ENCODE measurements at places on chromosomes 11 and 22.

DNA sequence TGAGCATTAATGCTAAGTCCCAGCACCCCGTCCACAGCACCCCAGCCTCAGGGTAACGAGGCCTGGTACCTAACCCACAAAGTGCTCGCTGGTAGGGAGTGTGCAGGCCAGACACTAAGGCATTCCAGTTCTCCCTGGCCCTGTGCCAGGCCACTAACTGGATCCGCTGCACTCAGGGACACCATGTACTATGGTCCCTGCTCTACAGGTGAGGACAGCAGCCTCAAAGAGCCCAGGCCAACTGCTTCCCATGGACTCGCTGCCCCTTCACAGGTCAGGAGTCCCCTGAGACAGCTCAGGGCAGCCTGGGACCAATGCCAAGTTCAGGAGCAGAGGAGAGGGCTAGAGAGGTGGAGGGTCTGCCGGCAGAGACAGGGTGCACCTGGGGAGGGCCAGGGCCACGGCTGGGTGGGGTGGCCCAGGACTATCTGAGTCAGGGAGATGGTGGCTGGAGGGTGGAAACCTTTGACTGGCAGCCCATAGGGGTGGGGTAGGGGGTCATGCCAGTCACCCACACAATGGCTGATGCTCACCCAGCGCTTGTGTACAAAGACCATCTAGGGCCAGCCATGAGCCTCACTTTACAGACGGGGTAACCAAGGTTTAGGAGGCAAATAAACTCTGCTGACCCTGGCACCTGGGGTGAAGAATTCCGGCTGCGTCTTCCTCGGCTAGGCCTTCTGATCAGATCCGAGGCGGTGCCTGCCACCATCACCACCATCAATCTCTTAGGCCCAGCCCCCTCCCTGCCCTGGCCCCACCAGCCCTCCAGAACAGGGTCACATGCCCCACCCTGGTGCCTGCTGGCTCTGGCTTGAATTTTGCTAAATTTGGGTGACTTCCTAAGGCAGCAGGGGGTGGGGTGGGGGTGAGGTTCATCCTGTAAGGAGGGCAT lies 5.6 kb downstream of the OSBPL5 start:
- DNase-seq, result no peak

DNA sequence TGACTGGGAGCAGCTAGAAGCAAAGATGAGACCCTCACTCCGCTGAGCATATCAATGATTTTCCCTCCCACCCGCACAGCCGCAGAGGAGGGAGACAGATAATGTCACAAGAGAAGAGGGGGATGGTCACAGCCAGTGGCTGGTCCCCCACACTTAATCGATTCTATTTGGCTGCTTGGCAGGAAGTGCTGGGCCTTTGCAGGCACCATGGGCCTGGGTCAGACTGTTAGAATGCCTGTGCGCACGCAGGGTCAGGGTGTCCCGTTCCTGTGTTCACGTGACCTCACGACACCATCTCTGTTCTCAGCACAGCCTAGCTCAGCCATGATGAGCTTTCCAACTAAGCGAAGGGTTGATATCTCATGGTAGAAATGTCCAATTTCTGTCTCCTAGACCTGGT lies 107.0 kb downstream of the MYO18B start:
- no peak for DNase-seq

DNA sequence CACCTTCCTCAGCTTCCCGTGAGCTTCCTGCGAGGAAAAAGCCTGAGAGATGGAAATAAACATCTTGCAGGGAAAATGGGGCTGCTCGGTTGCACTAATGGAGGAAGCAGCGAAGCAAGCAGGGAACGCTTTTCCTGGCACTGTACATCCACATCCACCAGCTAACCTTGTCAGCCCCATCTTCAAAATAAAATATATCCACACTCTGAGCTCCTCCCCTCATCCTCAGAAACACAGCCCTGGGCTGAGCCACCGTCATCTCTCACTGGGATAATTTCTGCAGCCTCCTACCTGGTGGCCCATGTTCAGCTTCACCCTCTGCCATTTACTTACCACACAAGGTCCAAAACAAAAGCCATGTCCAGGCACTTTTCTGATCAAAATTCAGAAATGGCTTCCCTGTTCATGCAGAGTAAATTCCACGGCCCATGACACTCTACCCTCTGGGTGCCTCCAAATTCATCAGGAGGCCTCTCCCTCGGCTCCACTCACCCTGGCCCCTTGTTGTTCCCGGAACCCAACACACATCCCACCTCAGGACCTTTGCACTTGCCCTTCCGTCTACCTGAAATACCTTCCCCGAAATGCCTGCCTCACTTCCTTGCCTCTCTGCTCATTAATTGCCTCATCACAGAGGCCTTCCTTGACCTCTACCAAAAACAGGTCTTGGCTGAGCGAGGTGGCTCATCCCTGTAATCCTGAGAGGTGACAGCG lies 13.0 kb downstream of the C11orf86 start:
- DNase-seq, result no peak

GRCh38 chr11:101863361-101863760 lies 51.4 kb upstream of the CEP126 start:
- DNase-seq, result no peak

DNA sequence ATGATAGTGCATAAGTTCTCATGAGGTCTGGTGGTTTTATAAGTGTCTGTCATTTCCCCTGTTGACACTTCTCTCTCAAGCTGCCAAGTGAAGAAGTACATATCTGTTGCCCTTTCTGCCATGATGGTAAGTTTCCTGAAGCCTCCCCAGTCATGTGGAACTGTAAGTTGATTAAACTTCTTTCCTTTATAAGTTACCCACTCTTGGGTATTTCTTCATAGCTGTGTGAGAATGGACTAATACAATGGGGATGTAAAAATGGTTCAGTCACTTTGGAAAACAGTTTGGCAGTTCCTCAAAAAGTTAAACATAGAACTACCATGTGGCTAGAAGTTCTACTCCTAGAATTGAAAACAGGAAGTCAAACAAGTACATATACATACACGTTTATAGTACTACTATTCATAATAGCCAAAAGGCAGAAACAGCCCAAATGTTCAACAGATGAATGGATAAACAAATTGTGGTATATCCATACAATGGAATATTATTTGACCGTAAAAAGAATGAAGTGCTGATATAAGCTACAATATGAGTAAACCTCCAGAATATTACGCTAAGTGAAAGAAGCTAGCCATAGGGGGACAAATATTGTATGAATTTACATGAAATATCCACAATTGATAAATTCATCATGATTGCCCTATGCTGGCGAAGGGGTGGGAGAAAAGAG lies 16.0 kb upstream of the DKK3 start:
- DNase-seq, result no peak

- DNase-seq, result no peak
Observed at GRCh38 chr11:113572136-113572735, 97.0 kb upstream of the DRD2 start.

DNA sequence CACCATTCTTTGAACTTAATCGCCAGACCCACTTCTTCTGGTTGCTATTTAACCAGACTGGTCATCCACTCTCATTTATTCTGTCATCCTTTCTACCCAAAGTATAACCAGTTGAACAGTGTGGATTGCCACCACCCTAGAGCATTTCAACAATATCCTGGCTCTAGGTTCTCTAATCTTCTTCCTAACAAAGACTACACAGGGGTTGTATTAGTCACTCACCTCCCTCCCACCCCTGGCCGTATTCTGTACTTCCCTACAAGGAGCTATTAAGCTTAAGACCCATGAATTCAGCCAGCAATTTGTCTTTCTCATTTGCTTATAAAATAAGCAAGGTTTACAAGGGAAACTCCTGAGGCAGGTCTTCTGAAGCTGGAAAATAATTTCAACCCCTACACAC lies 46.9 kb upstream of the CEP126 start:
- no peak for DNase-seq

- DNase-seq, result no peak
Observed at GRCh38 chr22:47308886-47309285, 546.4 kb downstream of the TBC1D22A start.

- DNase-seq, result no peak
Observed at GRCh38 chr22:26671317-26672059, 14.1 kb downstream of the MIAT start.

- no peak for DNase-seq
Observed at GRCh38 chr11:120344302-120345004, 8.2 kb downstream of the ARHGEF12 start.

DNA sequence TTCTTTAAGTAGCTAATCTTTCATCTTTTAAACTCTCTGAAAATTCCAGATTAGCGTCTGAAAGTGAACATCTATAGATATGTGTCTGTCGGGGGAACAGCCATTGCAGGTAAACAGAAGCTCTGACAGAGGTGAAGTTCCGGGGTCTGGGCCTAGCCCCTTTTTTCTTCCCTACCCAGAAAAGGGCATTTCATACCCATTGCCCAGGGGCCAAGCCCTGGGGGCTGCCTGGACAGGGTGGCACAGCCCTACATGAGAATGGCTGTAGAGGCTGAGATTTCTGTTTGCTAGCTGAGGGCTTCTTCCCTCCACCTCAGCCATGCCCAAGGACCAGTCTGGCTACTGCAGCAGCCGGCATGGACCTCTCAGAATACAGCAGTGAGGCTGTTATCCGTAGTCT lies 327.0 kb upstream of the PLET1 start:
- DNase-seq, result no peak

DNA sequence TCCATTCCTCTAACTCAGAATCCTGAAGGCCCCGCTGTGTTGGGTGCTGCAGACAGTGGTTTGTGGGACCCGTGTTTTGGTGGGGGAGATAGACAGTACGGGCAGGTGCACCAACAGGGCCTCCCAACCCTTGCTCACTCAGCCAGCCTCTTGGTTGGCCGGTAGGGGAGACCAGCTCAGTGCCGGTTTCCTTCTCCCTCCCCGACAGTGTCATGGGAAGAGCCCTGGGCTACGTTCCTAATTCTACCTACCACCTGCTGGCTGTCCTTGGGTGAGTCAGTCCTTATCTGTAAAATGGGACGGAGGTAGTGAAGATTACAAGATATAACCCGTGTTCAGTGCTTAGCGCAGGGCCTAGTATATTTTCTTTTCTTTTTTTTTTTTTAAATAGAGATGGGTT lies 5.9 kb downstream of the TMEM134 start:
- DNase-seq, result no peak

GRCh38 chr11:73800276-73800806 lies 12.7 kb downstream of the MRPL48 start:
- no peak for DNase-seq

DNA sequence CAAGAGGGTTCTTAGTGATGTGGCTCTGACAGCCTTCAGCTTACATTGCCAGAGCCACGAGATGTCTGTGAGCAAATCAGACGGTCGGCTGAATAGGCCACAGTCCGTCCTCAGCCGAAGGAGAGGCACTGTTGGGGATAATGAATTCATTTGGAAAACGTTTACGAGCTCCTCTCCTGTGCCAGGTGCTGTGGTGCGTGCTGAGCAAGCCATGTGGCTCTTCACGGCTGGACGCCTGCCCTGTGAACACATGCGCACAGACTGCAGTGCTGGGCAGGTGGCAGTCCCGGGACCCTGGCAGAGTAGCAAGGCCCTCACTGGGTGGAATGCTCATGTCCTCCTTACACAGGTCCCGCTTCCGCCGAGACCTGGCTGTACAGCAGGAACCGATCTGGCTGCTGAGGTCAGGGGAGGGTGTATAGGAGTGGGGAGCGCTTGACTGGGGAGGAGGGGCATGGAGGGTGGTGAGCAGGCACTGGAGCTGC lies 6.8 kb downstream of the TBC1D22A start:
- DNase-seq, result peak; percentile 71

GRCh38 chr22:24845041-24845898 lies 39.3 kb downstream of the SGSM1 start:
- no peak for DNase-seq

DNA sequence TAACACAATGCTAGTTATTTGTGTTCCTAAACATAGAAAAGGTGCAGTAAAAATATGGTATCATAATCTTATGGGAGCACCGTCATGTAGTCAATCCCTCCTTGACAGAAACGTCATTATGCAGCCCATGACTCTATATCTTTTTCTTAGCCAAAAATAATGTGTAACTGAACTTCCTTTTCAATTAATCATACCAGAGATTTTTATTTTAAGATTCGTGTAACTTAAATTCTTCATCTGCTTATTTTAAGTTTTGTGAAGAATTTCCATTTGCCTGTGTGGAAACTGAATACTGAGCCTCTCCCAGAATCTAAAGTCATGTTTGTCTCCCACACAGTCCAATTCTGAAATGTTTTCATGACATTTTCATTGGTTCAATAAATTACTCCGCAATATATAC lies 699.1 kb downstream of the KCNA4 start:
- DNase-seq, result no peak

GRCh38 chr11:125062218-125062930 lies 731 bp upstream of the SLC37A2 start:
- no peak for DNase-seq

GRCh38 chr11:6812390-6813005 lies 13.0 kb upstream of the OR6A2 start:
- peak; percentile 0 for DNase-seq

DNA sequence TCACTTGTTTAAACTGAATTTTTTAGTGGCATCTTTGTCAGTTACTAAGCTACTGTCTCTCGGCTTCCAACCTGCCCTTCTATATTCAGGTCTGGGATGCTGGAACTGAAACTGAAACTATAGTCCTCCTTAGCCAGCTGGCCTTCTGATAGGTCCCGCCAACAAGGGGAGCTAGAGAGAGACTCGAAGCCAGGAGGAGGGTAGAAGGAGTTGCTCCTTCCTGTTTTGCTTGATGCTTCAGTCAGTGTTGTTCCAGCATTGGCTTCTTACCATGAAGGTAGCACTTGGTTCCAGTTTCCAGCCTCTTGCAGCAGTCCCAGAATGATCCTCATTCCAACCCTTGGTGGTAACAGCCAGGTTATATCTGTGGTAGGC lies 32.9 kb upstream of the HORMAD2 start:
- DNase-seq, result no peak

GRCh38 chr11:3041699-3042441 lies 15.4 kb downstream of the CARS1 start:
- DNase-seq, result no peak

- no peak for DNase-seq
Observed at GRCh38 chr11:1070594-1071462, 3.8 kb upstream of the MUC2 start.

Measured in NCI-H1694 treated with DMSO at 0.1 percent for 48 hours (cell line).